ENCODE measurements at places on chromosomes 6 and 20.

GRCh38 chr6:7175462-7175861 is 67.7 kb downstream of the RREB1 start:
- DNase-seq = no peak

DNA sequence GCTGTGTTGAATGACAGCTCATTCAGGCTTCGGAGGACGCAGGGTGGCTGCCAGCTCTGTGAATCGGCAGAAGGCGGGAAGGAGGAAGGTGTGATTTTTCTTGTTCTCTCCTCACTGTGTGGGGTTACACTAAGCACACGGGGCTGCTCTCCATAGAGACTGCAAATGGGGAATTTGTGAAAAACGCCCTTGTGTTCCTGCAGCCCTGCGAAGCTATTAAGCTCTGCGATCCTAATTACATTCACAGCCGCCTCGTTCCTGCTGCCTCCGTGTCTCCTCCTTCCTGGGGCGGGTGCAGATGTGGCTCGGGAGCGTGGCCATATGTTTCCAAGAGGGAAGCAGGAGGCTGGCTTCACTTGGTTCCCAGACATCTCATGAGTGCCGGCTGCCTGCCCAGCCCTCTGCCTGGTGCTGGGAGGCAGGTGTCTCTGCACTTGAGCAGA is 124.0 kb downstream of the TOX2 start:
- no peak for DNase-seq

DNA sequence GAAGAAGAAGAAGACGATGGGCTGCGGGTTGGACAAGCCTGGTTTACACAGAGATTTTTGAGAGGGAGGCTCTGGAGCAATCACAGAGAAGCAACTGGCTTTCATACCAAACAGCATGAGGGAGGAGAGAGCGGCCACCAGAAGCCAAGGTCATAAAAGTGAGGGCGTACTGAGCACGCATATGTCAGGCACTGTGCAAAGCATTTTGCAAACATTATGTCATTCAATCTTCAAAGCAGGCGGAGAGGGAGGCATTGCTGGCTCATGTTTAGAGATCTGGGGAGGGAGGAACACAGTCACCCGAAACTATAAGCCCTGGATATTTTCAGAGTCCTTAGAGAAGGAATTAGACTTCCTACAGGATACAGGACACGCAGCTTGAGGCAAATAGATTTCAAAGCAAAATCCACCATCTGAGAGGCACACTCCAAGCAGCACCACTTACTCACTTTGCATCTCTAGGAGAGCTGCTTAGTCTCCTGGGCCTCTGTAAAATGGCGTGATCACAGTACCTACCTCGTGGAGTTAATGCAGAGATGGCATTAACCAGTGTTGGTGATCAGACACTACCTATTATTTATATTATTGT is 24.6 kb downstream of the RAMACL start:
- no peak for DNase-seq

- no peak for DNase-seq
Observed at GRCh38 chr6:104326173-104327001, 533.3 kb downstream of the HACE1 start.

DNA sequence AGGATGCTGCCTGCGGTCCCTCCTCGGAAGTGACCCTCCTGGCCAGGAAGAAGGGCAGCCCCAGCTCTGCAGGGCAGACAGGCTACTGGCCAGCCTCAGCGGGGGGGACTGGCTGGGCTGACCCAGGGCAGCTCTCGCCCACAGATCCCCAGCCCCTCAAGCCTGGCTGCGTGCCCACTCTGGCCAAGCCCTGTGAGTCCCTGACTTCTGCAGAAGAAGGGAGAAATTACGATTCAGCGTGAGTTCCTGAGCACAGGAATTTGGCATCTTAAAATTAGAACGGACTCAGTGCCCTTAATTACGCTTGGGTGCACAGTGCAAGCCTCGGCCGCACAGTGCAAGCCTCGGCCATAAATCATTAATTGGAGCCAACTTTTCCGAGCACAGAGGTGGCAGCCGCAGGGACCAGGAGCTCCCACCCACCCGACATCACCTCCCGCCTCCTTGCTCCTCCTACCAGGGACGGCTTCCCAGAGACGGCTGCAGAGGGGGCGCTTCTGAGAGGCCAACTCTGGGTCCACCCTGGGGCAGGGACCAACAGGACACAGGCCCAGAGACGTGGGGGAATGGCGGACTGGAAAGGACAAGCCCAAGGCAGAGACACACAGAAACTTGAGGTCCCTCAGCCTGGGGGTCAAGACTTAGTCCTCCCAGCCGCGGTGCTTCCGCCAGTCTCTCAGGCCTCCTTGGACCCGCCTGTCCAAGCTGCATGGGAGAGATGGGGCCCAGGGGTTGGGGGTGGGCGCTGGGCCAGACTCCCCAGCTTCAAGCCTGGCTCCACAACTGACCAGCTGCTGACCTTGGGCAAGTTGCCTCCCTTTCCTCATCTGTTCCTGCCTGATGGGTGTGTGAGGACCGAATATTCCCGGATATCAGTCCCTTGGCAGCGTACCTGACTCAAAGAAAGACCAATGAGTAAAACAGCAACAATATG is 165.4 kb downstream of the TAF4 start:
- DNase-seq = no peak

DNA sequence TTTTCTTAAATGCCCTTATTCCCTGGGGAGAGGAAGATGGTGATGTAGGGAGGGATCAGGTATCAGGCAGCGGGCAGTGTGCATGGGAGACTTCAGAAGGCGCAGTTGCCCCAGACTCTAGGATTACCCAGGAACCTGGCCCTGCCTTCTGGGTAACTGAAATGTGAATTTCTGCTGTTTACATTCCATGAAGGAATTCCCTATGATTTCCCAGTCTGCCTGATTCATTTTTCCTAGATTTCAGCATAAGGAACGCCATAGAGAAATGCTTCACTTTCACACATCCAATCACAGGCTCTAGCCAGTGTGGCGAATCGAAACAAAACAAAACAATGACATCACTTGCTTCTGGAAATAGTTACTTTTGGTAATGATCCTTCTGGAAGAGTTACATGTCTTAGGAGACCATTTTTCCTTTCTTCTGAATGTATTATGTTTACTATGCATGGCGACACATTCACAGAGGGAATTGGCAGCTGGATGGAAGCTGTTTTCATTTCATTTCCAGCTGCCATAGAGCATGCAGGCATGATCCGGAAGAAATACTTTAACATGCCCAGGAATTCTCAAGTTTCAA is 33.3 kb downstream of the LRP11 start:
- DNase-seq = no peak

DNA sequence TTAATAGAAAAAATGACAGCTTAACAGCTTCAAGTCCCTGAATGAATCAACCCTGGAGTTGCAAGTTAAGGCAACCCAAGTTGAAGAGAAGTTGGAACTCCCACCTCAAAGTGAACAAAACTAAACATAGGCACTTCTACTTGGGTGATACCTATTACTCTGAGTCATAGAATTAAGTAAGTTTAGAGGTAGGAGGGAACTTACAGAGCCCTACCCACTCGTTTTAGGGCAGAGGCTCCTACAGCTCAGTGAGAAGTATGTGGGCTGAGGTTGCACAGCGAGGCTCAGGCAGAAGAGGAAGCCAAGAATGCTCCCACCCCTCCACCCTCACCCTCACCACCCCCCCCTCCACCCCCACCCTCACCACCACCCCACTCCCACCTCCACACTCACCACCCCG is 42.2 kb downstream of the NFATC2 start:
- DNase-seq = peak; percentile 66

- no peak for DNase-seq
Observed at GRCh38 chr6:40302856-40303454, 284.2 kb downstream of the LRFN2 start.

DNA sequence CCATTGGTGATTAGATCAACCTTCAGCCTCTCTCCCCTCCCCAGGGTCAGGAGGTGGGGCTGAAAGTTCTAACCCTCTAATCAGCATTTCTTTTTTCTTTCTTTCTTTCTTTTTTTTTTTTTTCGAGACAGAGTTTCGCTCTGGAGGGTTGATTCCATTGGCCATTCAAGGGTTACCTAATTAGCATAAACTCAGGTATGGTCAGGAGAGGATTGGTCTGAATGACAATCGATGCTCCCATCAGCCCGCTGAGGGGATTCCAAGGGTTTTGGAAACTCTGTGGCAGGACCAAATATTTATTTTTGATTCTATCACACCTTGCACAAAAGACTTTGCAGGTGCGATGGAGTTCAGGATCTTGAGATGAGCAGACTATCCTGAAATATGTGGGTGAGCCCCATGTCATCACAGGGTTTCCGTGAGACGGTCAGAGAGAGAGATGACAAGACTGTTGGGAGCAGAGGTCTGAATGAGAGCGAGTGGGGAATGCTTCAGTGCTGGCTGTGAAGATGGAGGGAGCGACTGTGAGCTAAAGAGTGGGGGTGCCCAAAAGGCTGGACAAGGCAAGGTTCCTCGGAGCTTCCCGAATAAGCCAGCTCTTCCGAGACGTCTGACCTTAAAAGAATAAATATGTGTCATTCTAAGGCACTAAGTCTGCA is 107.1 kb downstream of the BMP7 start:
- no peak for DNase-seq

- DNase-seq = no peak
Observed at GRCh38 chr20:12315652-12316051, 398.0 kb downstream of the BTBD3 start.

DNA sequence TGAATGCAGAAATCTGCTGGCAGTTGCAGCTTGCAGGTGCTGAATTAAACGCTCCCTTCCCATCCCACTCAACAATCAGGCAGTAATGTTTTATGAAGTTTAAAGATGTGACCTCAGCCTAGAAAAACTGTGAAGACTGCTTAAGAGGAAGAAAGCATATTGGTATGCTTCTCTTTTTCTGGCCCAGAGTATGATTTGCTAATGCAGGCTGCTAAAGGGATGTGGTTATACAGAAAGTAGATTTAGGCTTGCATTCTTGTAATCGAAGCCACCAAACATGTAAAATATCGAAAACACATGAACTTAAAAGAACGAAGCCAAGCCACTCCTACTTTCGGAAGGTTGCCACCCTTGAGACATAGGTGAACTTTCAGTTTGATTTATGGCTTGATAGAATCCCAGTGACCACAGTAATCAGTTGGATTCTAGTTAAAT is 40.7 kb downstream of the MAP3K5 start:
- peak; percentile 55 for DNase-seq

DNA sequence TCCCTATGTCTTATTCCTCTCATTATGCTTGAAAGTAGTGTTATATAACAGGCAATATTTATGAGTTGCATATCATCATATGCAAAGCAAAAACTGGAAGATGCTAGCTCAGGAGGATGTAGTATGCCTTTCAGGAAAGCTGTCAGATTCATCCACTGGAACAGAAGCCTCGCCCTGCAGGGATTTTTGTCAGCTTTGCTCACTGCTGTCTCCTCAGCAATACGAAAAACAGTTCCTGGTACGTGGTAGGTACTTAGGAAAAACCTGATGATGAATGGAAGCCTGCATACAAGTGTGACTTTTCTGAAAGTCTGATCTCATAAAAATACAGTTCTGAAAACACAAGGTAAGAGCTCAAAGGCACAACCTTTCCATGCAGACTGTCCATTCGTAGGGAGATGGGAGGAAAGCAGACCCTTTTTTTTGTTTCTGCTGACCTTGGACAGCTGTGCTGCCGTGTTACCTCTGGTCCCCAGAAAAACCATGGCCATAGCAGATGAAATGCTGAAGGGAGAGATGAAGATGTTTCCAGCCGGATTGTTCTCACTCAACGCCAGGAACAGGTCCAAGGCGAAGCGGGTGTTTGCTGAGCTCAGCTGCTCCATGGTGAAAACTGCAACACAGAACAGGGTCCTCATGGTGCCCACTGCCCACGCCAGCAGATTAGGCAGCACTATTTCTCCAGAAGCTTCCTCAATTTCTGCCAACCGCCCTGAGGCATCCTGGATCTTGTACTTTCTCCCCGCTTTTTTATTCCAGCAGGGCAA is 1.5 kb downstream of the SERPINB1 start:
- no peak for DNase-seq

DNA sequence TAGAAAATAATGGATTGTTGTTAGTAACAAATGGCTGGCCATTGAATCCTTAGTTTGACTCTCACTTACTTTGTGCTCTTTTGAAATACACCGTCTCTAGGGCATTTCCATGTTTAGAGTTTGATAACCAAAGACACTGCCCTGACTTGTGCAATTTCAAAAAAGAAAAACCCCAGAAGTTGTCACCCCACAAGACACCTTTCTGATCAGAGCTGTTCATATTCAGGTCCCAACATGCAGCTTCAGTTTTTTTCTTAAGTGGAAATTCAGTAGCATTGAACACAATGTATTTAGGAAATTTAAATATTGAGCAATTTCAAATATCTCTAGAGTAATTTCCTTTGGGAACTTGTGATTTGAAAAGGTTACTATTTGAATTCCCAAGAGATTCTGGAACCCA is 19.4 kb downstream of the CRYBG1 start:
- no peak for DNase-seq

DNA sequence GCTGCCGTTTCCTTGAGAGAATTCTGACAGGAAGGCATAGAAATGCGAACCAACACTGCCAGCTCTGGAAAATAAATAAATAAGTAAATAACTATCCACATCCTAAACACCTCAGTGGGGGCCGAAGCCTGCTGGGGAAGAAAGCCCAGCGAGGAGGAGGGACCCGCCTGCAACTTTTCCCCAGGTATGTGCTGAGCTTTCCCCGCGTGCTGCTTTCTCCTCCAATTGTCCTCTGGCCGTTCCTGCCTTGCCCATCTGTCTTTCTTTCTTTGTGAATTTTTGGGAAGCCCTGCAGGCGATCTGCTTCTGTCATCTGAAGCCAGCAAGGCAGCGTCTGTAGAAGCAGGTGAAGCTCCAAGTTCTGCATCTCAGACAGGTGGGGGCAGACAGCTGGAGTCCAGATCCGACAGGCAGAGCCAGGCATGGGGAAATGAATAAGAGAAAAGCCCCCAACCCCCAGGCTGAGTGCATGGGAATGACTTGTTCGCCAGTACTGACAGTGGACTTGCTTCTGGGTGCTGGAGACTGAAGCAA is 49.2 kb upstream of the IL17A start:
- no peak for DNase-seq

GRCh38 chr20:31673943-31674463 is 36.3 kb downstream of the COX4I2 start:
- DNase-seq = no peak

DNA sequence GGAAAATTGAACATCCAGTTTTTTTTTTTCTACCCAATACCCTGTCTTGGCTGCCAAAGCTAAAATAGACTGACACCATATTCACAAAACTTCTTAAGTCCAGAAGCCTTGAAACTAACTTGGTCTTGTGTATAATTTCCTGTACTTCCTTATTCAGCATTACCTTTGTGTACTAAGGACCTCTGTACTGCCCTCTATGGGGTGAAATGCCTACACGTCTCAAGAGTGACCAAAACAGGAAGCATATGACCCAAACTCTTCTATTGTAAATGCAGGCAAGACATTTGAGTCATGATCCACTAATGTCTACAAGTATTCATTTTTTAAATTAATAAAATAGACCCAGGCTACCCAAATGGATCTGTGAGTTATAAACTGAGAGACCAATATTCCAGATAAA is 50.4 kb downstream of the HMGCLL1 start:
- no peak for DNase-seq

DNA sequence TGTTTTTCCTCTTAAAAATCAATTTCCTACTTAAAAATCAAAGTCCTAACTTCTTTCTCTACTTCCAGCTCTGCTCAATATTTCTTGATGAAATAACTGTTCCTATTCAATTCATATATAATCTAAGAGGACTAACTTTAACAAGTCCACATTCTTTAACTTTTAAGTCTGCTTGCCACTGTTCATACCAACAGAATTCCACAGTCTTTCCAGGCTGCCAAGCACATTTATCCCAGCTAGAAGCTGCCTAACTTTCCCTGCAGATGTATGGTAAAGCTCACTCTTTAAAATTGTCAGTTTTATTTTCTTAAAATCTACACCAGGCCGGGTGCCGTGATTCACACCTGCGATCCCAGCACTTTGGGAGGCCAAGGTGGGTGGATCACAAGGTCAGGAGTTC is 11.5 kb downstream of the CALHM6 start:
- DNase-seq = no peak

Data from activated CD4-positive, alpha-beta memory T cell treated with anti-CD3 and anti-CD28 coated beads, Interleukin-2, amount 10 ng/mL, durations not matched to agents 7 days and 5 days (primary cell).